ENCODE measurements at places on chromosomes 7 and 10.

DNA sequence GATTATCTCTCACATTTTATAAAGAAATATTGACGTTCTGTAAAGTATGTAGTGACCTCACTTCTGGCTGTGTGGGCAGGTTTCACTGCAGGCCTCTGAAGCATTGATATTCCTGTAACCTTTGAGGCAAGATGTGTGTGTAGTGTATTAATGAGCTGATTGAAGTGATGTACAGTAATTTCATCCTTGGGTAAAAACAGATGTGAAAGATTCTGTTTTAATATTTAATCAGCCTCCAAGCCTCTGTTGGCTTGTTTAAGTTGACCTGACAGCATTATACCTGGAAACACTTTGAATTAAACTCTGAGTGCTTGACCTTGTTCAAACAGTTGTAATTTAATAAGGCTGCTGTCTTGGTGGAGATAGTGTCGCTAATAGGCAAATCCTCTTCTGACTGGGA is 74.9 kb downstream of the KAT6B start:
- DNase-seq = no peak

DNA sequence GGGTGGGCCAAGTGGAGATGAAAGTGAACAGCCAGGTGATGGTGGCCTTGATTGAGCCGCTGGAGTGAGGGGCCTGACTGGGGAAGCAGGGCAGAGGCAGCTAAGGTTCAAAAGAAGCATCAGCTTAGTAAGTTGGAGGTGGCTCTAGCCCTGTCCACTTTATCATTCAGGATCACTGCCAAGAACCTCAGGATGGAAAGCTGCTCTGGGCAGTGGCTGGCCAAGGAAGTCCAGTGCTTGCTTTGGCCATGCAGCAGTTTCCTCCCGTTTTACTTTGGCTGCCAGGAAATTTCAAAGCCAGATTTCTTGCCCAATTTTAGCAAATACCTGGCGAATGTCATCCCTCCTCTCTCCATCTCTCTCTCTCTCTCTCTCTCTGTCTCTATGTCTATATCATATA is 384.9 kb downstream of the PLXNA4 start:
- DNase-seq = no peak

DNA sequence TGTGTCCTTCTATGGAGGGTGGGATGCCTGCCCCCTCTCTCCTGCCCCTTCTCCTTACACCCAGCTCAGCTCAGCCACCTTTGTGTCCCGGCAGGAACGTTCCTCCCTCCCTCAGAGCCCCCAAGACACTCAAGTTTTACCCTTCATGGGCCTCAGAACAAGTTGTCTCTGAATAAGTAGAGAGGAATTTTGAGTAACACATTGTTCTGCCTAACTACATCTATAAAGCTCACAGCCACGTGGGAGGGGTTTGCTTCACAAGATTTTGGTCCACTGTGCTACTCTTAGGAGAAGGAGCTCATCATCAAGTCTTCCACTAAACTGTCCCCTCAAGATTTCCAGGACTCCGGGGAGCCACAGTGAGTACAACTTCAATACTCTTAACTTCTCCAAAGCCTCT is 51.6 kb upstream of the ZNF32 start:
- DNase-seq = no peak

- no peak for DNase-seq
These were observed 33.6 kb downstream of the KIAA1217 start for GRCh38 chr10:24242562-24242961.

GRCh38 chr7:50507898-50508470 is 57.2 kb downstream of the DDC start:
- DNase-seq = no peak

DNA sequence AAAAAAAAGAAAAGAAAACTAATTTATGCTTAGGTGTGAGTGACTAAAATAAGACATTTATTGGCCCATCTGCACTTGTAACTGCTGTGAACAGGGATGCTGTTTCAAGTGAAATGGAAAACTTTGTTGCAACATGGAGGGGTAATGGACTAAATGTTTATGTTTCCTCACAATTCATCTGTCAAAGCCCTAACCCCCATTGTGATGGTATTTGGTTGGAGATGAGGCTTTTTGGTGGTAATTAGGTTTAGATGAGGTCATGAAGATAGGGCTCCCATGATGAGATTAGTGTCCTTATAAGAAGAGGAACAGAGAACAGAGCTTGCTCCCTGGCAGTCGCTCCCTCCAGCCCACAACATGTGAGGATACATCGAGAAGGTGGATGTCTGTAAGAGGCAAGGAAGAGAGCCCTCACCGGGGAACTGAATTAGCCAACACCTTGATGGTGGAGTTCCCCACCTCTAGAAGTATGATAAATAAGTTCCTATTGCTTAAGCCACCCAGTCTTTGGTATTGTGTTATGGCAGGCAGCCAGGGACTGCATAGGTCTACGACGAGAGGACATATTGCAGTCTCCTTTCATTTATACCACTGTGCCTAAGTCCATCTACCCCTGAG is 28.6 kb upstream of the VCL start:
- DNase-seq = no peak
